ENCODE measurements at places on chromosomes 12 and 14.

DNA sequence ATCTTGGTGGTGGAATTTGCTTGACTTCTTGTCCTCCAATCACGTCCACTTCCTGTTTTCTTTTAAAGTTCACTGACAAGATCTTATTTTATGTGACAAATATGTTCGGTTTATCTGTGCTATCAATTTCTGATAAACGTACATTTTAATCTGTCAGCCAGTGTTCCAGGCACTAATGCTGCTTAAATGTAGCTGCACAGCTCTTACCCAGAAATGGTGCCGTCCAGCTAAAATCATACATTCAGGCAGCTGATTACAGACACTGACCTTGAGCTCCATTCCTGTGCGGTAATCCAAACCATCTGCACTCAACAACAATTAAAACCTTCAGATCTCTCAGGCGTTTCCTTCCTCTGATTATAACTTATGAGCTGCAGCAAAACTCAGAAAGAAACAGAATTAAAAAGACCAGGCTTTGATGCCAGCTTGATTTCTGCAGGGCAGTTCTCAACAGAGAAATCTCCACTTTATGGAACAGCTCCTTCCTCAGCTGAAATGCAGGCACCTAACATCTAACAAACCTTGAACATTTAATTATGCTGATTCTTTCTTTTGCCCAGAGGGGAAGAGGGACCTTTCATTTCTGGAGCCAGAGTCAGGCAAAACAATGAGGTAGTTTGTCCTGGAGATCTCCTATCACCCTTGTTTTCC lies 26.4 kb upstream of the RASSF3 start:
- H3K4me3 ChIP-seq: peak overlapping the region; percentile 26
- H3K27me3 ChIP-seq: peaks cover 18% of the 10 kb centered on the region
- no peak for DNase-seq
- H3K36me3 ChIP-seq: no peaks in the 10 kb centered on the region

DNA sequence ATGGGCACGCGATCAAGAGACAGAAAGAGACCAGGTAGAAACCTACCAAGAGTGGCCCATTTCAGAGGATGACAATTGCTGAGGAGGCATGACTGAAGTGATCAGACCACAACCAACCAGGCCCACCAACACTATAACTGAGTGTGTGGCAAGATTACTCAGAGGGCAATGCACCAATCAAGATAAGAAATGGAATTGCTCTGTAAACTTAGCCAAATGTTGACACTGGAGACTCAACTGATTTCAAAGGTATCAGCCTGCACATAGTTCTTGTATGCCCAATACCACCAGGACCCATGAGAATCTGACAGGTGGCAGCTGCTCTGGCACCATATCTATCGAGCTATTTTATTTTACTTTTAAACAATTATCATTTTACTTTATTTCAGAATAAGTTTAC lies 128.9 kb downstream of the FOXN3 start:
- no peak for DNase-seq
- H3K4me1 ChIP-seq: peaks cover 71% of the 10 kb centered on the region
- no peaks in the 10 kb centered on the region for H3K27me3 ChIP-seq
- H3K36me3 ChIP-seq: peaks cover 32% of the 10 kb centered on the region

GRCh38 chr12:102433304-102433703 lies 47.1 kb downstream of the IGF1 start:
- peaks cover 8% of the 10 kb centered on the region for H3K27me3 ChIP-seq
- no peak overlapping the region for H3K4me3 ChIP-seq
- no peak for DNase-seq
- H3K27ac ChIP-seq: no peak overlapping the region
- no peaks in the 10 kb centered on the region for H3K36me3 ChIP-seq
- H3K4me1 ChIP-seq: peaks cover 3% of the 10 kb centered on the region

DNA sequence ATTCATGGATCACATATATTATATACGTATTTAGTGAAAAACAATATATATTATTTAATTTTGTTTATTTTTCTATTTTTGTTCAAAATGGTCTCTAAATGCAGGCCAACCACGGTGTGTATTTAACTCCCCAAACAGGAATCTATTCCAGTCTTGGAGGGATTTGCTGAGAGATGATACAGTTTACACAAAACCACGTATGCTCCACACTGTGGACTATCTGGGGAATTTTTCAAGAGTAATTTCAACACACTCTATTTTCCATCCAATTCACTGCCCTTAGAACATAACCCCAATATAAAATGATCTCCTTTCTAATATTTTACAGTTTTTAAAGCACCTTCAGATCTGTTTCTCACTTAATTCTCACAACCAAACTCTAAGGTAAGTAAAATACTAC lies 15.3 kb downstream of the EML1 start:
- H3K27ac ChIP-seq: no peak overlapping the region
- H3K4me3 ChIP-seq: no peak overlapping the region
- H3K27me3 ChIP-seq: peaks cover 27% of the 10 kb centered on the region
- no peaks in the 10 kb centered on the region for H3K36me3 ChIP-seq
- DNase-seq: no peak
- no peaks in the 10 kb centered on the region for H3K4me1 ChIP-seq

DNA sequence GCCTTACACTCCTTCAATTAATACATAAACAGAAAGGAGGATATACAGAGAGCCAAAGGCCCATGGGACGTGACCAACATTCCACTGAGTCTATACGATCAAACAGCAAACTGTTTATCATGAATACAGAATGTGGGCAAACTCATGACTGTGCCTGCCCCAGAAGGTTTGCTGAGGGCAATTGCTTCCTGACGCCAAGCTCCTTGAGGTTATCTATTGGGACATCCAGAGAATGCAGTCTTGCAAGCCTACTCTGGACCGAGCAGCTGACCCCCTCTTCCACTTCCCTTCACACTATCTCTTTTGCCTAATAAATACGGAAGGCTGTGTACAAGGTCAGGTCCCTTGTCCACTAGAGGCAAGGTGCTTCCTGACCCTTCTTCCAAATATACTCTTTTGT lies 18.5 kb upstream of the SLC10A1 start:
- H3K36me3 ChIP-seq: no peaks in the 10 kb centered on the region
- H3K4me1 ChIP-seq: peaks cover 4% of the 10 kb centered on the region
- no peak for DNase-seq
- peaks cover 8% of the 10 kb centered on the region for H3K27me3 ChIP-seq

GRCh38 chr12:75766263-75767160 lies 255.1 kb upstream of the KRR1 start:
- H3K4me1 ChIP-seq: peaks cover 13% of the 10 kb centered on the region
- DNase-seq: no peak
- no peak overlapping the region for H3K4me3 ChIP-seq
- peaks cover 40% of the 10 kb centered on the region for H3K27me3 ChIP-seq
- no peaks in the 10 kb centered on the region for H3K36me3 ChIP-seq
- no peak overlapping the region for H3K27ac ChIP-seq

GRCh38 chr14:29953501-29953900 lies 25.9 kb upstream of the PRKD1 start:
- DNase-seq: no peak
- H3K36me3 ChIP-seq: no peaks in the 10 kb centered on the region
- H3K4me3 ChIP-seq: no peak overlapping the region
- H3K4me1 ChIP-seq: no peaks in the 10 kb centered on the region

GRCh38 chr12:92558806-92559205 lies 144.0 kb upstream of the PLEKHG7 start:
- DNase-seq: no peak
- H3K27ac ChIP-seq: peak overlapping the region; percentile 20
- peaks cover 29% of the 10 kb centered on the region for H3K36me3 ChIP-seq
- peak overlapping the region; percentile 3 for H3K4me3 ChIP-seq
- no peaks in the 10 kb centered on the region for H3K27me3 ChIP-seq
- peaks cover 69% of the 10 kb centered on the region for H3K4me1 ChIP-seq

- H3K27me3 ChIP-seq: no peaks in the 10 kb centered on the region
- H3K27ac ChIP-seq: no peak overlapping the region
- H3K36me3 ChIP-seq: no peaks in the 10 kb centered on the region
- H3K4me3 ChIP-seq: no peak overlapping the region
- peaks cover 3% of the 10 kb centered on the region for H3K4me1 ChIP-seq
Measured at GRCh38 chr14:64952598-64953309, 10.2 kb upstream of the GPX2 start.

DNA sequence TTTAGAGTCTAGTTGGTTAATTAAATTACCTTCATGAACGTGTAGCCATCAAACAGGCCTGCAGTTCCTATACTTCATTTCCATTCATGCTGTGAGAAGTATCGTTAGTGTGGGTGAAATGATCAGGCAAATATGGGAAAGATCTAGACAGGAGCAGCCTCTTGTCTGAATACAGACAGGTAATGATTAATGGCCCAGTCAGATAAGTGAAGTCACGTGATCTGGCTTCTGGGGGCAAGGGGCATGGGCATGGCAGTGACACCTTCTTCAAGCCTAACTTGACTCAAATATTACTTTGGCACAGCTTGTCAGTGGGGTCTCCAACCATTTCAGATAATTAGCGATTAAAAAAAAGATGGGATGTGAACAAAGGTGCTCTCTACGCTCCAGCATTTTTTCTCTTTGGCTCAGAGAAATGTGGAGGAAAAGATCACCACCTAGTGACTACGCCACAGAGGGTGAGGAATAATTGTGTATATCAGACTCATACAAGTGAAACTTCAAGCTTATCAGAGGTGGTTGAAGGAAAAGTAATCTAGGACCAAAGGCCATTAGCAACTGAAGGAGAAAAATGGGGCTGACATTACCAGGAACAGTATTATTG lies 17.8 kb downstream of the GUCY2C start:
- H3K4me1 ChIP-seq: peaks cover 8% of the 10 kb centered on the region
- H3K36me3 ChIP-seq: no peaks in the 10 kb centered on the region
- peaks cover 26% of the 10 kb centered on the region for H3K27me3 ChIP-seq
- DNase-seq: no peak
- no peak overlapping the region for H3K4me3 ChIP-seq

DNA sequence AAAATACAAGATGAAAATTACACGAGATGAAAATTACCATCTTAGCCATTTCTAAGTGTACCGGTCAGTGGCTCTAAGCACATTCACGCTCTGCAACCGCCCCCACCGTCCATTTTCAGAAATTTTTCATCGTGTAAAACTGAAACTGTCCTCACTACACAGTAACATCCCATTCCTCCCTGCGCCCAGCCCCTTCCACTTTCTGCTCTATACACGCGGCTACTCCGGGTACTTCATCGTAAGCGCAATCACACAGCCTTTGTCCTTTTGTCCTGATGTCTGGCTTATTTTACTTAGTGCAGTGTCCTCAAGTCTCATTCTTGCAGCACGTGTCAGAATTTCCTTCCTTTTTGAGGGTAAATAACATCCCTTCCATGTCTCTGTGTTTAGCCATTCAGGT lies 3.6 kb upstream of the GPR132 start:
- no peak overlapping the region for H3K27ac ChIP-seq
- no peak overlapping the region for H3K4me3 ChIP-seq
- H3K4me1 ChIP-seq: peaks cover 40% of the 10 kb centered on the region

DNA sequence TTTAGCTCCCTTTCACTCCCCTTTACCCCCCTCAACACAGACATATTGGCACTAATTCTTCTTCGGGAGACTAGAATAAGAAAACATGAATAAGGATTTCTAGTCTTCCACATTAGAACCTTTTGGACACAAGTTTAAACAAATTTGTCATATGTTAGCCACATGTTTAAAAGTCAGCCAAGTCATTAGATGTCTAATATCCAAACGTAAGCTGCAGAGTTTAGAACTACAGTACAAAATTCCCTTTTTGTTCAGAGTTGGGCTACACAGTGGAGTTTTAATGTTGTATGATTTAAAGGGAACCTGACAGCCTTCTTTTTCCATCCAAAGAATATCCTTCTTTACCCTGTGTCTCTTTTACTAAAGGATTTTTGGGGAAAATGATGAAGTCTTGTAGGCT lies 79.8 kb downstream of the PDE6H start:
- H3K4me1 ChIP-seq: peaks cover 5% of the 10 kb centered on the region
- H3K27me3 ChIP-seq: peaks cover 1% of the 10 kb centered on the region
- H3K27ac ChIP-seq: no peak overlapping the region
- no peak for DNase-seq
- no peaks in the 10 kb centered on the region for H3K36me3 ChIP-seq

- no peak overlapping the region for H3K27ac ChIP-seq
- H3K4me1 ChIP-seq: no peaks in the 10 kb centered on the region
- H3K4me3 ChIP-seq: no peak overlapping the region
- no peaks in the 10 kb centered on the region for H3K36me3 ChIP-seq
- H3K27me3 ChIP-seq: peaks cover 37% of the 10 kb centered on the region
- no peak for DNase-seq
Measured at GRCh38 chr14:51573607-51574006, 78.1 kb upstream of the FRMD6 start.

- H3K27ac ChIP-seq: no peak overlapping the region
- H3K27me3 ChIP-seq: no peaks in the 10 kb centered on the region
- DNase-seq: no peak
- H3K4me3 ChIP-seq: no peak overlapping the region
- H3K36me3 ChIP-seq: peaks cover 12% of the 10 kb centered on the region
Measured at GRCh38 chr14:93982230-93983007, 6.0 kb upstream of the ASB2 start.

GRCh38 chr14:76133103-76133502 lies 18.6 kb upstream of the GPATCH2L start:
- no peak overlapping the region for H3K27ac ChIP-seq
- peaks cover 2% of the 10 kb centered on the region for H3K4me1 ChIP-seq
- H3K27me3 ChIP-seq: peaks cover 40% of the 10 kb centered on the region
- no peak overlapping the region for H3K4me3 ChIP-seq

All from activated T-helper 2 cell treated with anti-CD3 and anti-CD28 coated beads, Interferon-gamma antibody, Interleukin-2, Interleukin-4, amounts not matched to agents 10 μg/mL and 5 μg/mL and 100 μg/mL, durations not matched to agents 14 hours and 24 hours and 36 hours (primary cell).